ENCODE measurements at places on chromosomes 16 and 17.

DNA sequence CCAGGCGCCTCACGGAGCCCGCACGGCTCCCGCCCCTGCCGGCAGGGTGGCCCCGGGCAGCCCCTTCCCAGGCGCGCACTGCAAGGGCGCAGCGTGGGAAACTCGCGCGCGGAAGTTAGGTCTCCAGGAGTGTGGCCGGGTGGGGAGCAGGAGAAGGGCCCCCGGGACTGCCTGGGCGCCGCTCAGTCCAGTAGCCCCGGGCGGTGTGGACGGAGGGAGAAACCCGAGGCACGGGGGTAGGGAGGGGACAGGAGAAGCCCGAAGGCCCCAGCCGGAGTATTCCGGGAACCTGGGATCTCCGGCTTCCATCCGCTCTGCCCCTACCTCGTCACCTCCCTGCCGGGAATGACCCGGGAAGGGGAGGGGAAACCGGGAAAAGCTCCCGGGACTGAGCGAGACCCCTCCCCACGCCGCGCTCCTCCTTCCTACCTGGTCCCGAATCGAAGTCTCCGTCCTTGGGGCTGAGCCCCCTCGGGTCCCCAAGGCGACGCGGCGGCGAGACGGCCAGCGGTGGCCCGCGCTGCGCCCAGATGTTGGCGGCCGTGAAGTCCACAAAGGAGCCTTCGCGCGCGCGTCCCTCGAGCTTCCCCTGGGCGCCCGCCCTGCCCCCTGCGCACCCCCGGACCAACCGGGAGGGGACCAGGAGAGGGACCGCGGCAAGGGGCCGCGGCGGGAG lies 418 bp downstream of the SOCS3 start:
- DNase-seq, result peak; percentile 57

DNA sequence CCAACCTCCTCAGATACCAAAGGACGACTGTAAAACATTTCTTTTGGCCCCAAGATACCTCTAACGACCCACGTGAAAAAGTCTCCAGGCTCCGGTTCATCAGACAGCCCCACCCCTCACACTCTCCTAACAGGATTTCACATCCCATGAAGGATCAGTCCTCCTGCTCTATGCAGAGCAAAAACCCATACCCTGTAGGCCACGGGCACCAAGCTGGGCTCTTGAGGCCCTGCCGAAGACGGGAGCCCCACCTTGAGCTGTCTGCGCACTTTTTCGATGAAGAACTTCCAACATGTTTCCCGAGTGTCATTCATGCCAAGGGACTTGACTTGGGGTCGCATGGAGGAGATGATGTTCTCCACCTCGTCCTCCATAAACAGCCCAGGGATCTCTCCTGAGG lies 89.9 kb downstream of the PGS1 start:
- DNase-seq, result no peak

DNA sequence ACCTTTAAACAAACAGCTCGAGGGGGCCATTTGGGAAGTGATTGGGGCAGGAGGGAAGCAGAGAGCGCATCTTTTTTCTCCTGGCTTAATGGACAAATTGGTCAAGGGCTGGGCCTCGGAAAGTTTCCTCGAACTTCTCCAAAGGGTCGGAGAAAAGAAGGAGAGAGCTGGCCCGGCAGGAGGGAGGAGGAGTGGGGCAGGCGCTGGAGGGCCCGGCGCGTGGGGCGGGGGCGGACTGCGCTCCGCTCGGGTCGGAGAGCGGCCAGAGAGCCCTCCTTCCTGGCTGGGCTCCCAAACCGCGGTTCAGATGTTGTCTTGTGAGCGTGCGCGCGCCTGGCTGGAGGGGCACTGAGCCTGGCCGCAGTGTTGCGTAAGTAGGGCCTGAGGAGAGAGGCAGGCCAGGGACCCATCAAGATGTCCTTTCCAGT lies 1.2 kb downstream of the MMP2 start:
- peak; percentile 91 for DNase-seq

DNA sequence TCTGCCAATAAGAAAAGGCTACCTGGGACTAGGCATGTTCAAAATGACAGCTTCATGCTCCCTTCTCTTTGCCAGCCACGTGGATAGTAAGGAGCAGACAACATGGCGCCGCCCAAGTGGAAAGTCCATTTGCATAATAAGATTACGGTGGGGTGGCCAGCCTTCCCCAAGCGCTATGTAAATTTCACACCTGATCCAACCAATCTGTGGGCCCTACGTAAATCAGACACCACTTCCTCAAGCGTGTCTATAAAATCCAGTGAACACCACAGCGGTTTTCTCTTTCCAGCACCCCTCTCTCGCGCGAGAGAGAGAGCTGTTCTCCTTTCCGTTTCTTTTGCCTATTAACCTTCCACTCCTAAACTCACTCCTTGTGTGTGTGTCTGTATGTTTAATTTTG lies 140.3 kb upstream of the ERCC4 start:
- DNase-seq, result no peak
